Central memory CD4-positive, alpha-beta T cell (primary cell): ENCODE measurements at places on chromosomes 5 and 9.

GRCh38 chr5:172525307-172525995, 71.1 kb upstream of the SH3PXD2B start:
- no peak for DNase-seq

GRCh38 chr5:137902408-137903133, 13.3 kb downstream of the PKD2L2 start:
- no peak for DNase-seq

DNA sequence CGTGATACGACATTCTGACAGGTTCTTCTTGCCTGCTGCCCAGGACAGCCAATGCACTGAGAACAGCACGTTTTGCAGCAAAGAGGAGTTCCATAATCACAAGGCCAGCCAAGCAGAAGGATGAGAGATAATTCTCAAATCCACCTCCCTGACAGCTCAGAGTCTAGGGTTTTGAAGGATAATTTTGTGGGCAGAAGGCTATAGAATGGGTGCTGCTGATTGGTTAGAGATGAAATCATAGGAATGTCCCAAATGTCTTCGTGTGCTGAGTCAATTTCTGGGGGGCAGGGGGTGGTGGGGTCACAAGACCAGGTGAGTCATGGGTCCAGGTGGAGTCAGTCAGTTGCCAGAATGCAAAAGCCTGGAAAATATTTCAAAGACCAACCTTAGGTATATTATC, 175.5 kb upstream of the SLC30A5 start:
- DNase-seq: no peak

- no peak for DNase-seq
These were observed 250.8 kb upstream of the FBXL7 start for GRCh38 chr5:15249152-15249551.

DNA sequence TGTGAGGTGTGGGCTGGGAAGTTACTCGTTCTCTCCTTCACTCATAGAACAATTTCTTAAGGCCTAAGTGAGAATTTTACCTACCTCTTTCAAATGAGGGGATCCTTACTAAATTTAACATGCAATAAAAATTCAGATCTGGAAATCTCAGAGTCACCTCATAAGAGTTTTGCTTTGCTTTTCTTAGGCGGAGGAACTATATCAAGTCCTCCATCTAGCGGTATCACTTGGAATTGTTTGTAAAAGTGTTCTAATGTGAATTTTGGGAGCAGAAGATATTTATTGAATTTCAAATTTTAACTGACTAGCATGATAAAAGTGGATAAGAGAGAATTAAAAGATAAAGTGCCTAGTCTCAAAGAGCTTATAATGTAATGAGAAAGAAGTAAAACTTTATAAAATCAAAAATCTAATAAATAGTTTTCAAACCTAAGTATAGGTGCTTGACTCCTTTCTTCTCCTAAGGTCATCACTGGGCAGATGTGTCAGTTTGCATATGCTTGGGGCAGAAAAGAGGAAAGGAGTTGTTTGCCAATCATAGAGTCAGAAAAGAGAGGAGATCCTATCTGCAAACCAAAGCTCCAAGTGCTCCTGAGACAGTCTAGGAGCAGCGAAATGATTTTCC, 145.7 kb upstream of the DAB2 start:
- DNase-seq: no peak
